H9 (cell line): ENCODE measurements at places on chromosomes 3 and 15.

DNA sequence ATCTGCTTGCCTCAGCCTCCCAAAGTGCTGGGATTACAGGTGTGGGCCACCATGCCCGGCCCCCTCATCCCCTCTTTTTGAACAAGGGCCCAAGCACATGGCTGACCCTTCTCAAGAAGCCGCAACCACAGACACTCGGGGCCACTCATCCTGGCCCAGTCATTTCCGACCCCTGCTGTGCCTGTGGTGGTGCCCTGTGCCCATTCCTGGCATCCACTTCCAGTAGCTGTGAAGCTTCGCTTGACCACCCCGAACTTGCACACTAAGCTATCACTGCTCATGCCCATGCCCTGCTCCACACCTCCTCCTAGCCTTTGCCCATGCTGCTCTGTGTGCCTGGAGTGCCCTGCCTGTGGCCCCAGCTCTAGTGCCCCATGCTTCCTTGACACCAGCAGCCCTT lies 8.3 kb downstream of the TMEM44 start:
- DNase-seq = no peak

DNA sequence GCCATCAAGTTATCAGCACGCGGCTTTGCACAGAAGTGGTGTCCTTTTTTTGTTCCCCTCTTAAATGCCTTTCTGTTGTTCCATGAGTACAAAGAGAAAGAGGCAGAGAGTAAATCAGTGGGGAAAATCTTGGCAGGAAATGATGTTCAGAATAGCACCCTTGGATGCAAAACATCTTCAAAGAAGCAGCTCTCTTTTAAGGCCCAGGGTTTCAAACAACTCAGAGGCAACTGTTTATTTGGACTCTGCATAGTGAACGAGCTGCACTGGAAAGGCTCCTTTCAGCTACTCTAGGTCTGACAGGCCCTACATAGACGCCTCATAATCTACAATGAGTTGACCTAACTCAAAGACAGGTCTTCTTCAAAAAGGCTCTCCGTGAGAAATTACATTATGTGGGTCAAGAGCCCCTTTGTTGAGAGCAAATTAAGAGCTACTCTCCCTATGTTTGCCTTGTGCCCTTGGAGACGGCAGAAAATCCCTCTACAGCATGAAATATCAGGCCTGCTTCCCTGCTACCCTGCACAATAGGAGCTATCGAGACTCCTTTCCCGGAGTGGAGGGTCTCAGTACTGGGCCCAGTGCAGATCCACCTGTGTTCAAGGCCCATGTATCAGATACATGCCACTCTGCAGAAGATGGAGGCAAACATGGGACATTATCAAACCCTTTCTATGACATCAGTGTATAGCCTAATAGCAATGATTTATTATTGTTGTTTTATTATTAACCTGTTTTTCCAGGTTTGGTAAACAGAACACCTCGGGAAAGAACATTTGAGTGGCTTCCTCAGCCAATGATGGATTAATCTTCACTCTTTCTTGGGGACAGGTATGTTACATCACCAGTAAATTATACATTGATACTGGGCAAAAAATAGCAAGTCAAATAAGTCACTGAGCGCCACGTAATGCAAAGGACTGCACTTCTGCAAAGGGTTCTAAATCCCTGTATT lies 53.1 kb downstream of the HEG1 start:
- DNase-seq = no peak

DNA sequence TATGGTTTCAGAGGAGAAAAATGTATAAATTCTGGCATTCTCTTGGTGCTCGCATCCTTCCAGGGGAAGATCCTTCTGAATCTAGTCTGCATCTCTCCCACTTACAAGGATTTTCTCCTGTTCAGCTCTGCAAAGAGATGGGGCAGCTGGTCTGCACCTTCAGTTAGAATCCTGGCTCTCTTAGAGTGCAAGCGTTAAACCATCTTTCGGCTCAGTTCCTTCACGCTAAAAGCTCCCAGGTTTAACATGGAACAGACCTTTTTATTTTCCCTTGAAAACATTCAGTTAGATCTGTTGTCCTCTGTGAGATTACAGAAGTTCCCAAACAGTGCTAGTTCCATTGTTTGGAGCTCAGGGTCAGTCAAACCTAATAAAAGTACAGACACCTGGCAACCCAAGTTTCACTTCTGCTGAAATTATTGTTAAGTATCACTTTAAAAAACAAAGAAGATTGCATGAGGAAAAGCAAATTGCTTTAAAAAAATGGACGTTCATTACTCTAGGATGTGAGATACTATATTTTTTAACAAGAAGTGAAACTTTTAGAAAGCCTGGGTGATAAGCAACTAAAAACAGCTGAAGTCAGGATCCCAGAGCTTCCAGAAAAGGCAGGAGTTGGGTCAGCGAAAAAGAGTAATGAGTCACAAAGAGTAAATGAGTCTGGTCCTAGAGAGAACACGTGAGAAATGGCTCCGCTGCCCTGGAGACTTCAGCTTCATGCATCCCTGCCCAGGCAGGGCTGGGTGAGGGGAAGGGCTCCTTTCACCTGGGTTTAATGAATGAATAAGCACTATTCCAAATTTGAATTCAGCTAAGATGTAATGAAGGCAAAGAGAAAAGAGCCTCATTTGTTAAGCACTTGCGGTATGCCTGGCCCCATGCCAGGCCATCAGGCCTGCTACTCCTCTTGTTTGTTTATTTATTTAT lies 63.3 kb downstream of the ABTB1 start:
- DNase-seq = no peak

DNA sequence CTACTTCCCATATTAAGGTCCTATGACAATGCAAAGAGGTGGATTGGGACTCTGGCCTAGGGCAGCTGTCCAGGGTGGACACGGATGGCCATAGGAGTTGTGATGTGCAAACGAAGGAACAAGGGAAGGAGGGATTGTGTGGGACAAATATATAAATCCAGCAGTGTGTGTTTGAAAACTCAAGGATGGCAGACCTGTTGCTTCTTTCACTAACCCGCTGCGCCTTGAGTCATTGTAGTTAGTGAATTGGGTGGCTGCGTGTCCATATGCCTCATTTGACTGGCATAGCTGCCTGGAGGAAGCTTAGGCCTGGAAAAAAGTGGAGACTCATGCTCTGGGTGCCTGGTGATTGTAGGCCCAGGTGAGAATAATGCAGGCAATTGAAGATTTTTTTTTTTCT lies 334.7 kb downstream of the THSD4 start:
- no peak for DNase-seq

- no peak for DNase-seq
These were observed 10.3 kb downstream of the ATP11B start for GRCh38 chr3:182803596-182803995.

DNA sequence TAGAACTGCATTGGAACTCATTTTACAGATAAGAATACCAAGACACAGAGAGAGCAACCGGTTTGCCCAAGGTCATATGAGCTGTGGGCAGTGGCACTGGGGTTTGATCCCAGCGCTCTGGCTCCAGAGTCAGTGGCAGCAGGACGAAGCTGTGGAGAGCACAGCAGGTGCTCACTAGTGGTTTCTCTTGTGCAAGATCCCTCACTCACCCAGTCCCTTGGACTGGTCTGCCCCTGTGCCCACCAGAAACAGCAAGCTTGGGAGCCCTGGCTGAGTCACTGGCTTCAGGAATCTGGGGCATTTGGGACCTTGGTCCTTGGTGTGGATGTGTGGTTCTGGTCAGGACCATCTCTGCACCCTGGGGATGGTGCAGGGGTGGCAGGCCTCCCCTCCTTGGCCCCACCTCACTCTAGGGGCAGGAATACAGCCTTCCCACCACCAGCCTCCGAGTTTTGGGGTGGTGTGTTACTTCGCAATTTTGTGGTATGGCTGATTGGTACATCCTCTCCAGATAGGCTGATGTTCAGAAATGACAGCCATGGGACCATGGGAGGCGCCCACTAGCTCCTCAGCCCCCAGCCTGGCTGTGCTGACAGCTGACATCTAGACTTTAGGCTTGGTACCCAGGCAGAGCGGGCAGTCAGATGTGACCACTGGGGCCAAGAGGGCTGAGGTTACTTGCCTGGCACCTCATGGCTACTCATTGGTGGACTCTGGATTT lies 104.6 kb downstream of the LSM3 start:
- DNase-seq = no peak

DNA sequence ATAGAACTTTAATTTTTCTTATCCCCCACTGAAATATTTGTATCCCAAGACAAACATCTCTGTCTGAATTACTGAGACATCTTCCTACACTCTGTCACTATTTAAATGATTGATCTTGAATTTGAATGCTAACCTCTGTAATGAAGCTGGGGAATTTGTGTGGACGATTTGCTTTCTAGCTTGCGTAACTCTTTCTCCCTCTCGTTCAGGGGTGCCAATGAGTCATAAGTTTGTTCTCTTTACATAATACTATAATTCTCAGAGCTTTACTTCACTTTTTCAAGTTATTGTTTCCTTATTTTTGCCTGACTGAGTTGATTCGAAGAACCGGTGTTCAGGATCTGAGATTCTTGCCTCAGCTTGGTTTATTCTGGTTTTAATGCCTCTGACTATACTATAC lies 783.3 kb upstream of the CADM2 start:
- no peak for DNase-seq

GRCh38 chr15:53009093-53009492 lies 219.0 kb upstream of the ONECUT1 start:
- DNase-seq = no peak

GRCh38 chr3:33424606-33425452 lies 15.4 kb downstream of the UBP1 start:
- no peak for DNase-seq

DNA sequence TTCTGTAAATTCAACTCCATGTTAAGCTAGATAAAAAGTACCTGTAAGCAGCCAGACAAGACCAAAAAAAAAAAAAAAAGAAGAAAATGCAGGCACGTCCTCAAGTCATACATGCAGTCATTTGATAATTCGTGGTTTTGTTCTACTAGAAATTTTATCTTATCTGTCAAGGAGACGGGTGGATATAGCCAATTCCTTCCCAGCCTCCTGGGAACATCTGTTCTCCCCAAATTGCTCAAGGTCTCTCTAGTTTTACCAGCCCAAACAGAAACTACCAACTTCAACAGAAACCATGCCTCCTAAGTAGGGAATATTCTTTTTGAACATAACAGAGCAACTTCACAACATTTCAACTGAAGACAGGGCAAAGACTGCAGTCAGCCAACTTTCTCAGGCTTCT lies 19.5 kb downstream of the RYK start:
- no peak for DNase-seq

DNA sequence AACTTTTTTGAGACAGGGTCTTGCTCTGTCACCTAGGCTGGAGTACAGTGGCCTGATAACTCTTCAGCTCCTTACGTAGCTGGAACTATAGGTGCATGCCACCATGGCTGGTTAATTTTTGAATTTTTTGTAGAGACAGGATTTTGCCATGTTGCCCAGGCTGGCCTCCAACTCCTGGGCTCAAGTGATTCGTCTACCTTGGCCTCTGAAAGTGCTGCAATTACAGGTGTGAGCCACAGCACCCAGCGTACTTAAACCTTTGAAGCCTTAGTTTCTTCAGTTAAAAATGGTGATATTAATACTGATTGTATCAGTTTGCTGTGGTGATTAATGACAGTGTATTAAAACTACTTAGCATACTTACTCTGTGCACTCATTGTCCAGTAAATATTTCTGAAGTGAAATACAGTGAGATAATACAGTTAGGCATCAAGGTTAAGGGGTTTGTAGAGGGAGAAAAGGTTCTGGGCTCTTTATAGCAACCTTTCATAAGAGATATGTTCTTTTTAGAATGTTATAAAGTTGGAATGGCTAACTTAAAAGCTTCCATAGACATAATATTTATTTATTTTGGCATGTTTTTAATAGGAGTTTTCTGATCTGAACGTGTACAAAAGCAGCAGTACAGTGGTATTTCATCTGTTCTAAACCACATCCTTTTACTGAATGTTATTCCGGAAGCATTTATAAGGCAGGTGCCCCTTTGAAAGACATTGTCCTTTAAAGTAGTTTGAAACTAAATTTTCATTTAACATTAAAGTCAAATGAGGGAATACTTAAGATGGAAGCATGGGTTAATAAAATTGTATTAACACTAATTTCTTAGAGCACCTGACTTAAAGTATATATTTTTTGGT lies 23.6 kb downstream of the NCK1 start:
- DNase-seq = no peak

DNA sequence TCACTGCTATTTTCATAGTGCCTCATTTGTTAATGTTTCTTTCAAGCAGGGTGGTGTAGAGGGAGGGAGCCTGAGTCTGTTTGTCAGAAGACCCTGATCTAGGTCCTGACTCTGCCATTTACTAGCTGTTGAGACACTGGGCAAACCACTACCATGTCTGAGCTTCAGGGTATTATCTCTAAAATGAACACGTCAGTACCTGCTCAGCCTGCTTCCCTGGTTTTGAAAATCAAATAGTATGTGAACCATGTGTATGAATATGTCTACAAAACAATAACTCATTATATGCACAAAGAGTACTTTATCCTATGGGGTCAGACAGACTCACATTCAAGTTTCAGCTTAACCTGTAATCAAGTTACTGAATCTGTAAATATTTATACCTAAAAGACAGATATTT lies 25.1 kb downstream of the SYNPR start:
- DNase-seq = no peak

DNA sequence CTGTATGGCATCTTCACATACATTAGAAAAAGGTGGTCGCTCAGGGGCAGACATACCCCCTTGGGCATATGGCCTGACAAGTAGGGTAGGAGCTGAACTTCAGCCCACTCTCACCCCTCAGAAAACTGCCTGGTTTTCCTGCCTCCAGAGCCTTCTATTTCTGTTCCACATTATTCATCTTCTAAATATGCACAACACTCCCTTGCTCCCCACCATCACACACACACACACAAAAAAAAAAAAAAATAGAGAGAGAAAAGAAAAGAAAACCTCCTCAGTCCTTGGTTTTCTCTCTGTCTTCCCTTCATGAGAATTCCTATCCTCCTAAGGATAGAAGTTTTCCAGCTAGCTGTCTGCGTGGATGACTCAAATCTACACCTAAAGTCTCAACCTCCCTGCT lies 5.6 kb upstream of the ROPN1 start:
- DNase-seq = no peak

DNA sequence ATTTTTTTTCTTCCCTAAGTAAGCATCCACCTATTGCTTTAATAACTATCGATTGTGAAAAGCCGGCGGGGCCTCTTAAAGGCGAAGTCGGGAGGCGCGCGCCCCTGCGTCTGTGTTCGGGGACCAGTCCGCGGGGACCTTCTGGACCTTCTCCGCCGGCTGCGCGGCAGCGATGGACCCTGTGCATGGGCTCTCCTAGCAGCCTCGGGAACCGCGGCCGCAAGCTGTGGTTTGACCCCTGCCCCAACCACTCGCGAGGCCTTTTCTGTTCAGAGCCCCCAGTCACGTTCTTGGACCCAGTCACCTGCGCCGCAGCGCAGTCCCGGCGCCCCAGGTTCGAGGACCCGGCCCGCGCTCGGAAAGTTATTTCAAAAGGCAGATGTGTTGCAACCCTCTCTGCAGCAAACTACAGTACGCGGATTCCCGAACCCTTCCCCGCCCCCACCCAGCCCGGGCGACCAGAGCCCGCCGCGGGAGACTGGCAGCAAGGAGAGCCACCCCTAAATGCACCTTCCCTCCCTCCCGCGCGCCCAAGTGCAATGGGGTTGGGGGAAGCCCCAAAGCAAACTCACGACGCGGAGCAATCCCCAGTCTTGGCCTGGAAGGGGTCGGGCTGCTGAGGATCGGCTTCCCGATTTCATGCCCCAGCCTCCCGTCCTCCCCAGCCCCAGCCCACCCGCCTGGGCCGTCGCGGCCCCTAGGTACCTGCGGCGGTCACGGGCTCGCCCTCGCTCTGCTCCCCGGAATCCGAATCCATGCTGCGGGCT lies 684 bp downstream of the TNFAIP8L3 start:
- DNase-seq = no peak
